ENCODE measurements at places on chromosomes 7 and 10. TPM values are rescaled to one million over a fixed set of nuclear protein-coding genes. Genes with fewer than 3 reads are reported as not detected.

The PLXNA4 gene
- total RNA-seq: 0.12 TPM

The GPR15LG gene
- not detected for total RNA-seq

The LOXL4 gene
- not detected for total RNA-seq

The SCART1 gene
- 0.28 TPM for total RNA-seq

The AGR3 gene
- total RNA-seq: not detected

The EGR2 gene
- total RNA-seq: 53.2 TPM

The NPS gene
- total RNA-seq: not detected

The LLCFC1 gene
- total RNA-seq: not detected

The CALML5 gene
- total RNA-seq: not detected

The CHAT gene
- total RNA-seq: not detected

The DEPP1 gene
- 0.49 TPM for total RNA-seq

The JCAD gene
- total RNA-seq: 0.02 TPM

The PRF1 gene
- total RNA-seq: 46.9 TPM

The ANTXRL gene
- total RNA-seq: not detected

The PRDX3 gene
- total RNA-seq: 232 TPM

The ACBD7 gene
- 1.3 TPM for total RNA-seq

DNA sequence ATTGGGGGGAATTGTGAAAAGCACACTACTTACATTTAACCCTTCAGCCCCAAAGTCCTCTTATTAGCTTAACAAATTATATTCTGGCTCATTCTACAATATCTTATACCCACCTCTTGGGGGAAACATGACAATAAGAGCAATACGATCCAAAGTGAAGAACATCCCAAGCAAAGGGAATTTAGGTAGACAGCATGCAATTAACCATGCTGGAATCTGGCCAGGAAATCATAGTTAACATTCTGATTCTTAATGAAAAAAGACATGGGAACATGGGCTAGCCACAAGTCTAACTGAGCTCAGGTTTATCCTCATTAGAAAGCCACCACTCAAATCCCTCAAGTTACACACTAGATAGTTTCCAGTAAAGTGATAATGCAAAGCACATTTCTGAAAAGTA lies 241.9 kb upstream of the SLC26A5 start:
- no peak for DNase-seq

DNA sequence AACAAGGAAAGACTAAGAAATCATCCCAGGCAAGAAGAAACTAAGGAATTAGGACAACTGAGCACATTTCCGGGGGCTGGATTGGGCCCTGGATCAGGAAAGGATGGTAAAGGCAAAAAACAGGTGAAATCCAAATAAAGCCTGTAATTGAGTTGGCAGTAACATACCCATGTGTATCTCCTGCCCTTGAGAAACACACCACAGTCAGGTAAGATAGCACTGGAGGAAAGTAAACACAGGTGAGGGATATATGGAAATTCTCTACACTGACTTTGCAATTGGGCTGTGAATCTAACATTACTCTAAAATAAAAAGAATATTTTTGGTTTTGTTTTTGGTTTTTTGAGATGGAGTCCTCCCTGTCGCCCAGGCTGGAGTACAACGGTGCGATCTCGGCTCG lies 140.2 kb upstream of the FRMD4A start:
- DNase-seq: no peak

- no peak for DNase-seq
Measured at GRCh38 chr7:84238596-84238995, 44.0 kb upstream of the SEMA3A start.

DNA sequence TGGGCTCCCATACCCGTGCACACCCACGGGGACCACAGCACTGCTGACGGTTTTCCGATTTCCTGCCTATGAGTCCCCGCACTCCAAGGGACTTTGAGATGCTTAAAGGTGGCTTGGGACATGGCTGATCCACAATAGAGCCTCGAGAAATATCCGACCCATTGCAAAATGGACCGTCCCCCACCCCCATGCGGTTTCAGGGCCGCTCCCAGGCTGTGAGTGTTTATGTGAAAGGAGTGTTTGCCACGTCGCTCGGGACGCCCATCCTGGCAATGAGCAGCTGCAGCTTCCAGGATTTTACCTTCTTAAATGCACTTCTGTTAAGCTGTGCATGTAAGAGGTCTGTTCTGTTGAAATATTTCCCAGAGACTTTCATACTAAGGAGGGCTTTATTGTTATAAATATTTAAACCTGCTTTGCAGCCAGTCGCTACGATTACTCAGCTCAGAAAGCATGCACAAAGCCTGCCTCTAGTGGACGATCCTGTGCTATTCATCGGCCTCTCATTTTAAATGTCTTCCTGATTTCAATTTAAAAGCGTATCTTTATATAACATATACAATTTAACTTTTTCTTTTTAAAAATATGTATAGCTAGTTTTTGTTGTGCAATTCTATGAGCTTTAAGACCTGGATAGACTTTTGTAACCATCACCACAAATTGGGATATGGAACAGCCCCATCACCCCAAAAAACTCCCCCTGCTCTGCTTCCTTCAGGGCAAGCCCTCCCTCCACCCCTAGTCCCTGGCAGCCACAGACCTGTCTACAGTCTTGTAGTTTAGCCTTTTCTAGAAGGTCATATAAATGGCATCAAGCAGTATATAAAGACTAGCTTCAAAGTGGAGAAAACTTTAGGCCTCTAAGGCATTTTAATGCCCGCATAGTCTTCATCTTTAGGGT lies 418.3 kb downstream of the PAXIP1 start:
- no peak for DNase-seq

GRCh38 chr10:18406136-18406535 lies 245.3 kb downstream of the NSUN6 start:
- DNase-seq: no peak

- DNase-seq: no peak
Measured at GRCh38 chr7:111210996-111211395, 120.1 kb downstream of the LRRN3 start.

GRCh38 chr10:28765641-28766040 lies 88.3 kb downstream of the BAMBI start:
- no peak for DNase-seq

DNA sequence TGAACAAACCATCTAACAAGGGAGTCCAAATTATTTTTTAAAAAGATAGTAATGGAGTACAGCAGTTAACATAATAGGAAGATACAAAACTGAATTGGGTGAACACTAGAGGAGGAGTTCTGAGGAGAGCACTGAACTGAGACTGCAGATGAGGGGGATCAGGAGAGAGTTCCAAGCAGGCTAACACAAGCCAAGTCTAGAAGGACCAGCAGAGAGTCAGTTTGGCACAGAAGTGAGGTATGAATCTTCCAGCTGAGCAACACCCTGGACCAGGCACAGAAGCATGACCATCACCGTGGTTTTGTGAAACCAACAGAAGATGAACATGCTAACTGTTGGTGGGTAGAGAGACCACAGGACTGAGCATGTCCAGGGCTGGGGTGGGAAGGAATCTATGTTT lies 30.8 kb upstream of the PLCE1 start:
- no peak for DNase-seq

DNA sequence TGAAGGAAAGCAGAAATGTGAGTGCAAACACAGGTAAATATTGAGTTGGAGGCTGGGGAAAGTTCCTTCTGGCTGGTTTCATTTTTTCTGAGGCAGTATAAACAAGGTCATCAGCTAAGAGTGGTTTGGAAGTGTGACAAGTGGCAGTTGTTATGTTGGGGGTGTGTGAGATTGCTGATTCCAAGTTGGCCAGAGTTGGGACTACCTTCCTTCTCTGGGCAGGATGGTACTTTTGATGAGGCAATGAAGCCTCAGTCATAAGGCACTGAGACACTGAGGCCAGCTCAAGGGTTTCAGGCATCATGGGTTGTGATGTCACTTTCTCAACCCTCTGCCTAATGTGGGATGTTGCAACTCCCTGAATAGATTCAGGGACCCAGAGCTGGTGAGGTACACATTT lies 8.2 kb upstream of the PTTG1IP2 start:
- DNase-seq: no peak

GRCh38 chr10:125000366-125001312 lies 58.7 kb downstream of the ZRANB1 start:
- no peak for DNase-seq

- peak; percentile 74 for DNase-seq
Measured at GRCh38 chr10:97196223-97197029, 10.7 kb upstream of the SLIT1 start.

DNA sequence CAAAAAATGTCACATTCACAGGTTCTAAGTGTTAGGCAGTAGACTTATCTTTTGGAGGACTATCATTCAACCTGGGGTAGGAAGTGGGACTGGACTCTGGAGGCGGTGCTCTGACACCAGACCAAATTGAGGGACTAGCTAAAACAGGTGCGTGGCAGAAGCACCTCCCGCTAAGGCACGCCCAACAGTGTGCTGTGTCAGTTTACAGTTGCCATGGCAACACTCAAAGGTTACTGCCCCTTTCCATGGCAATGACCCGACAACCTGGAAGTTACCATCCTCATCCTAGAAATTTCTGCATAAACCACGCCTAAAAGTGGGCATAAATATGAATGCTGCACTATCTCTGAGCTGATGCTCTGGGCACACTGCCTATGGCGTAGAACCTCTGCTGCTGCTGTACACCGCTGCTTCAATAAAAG lies 14.0 kb upstream of the BLNK start:
- DNase-seq: no peak

GRCh38 chr10:16674147-16674703 lies 143.0 kb downstream of the RSU1 start:
- no peak for DNase-seq

GRCh38 chr7:45689011-45689796 lies 115.0 kb downstream of the ADCY1 start:
- DNase-seq: no peak

GRCh38 chr7:132858251-132858650 lies 223.6 kb downstream of the CHCHD3 start:
- DNase-seq: no peak

DNA sequence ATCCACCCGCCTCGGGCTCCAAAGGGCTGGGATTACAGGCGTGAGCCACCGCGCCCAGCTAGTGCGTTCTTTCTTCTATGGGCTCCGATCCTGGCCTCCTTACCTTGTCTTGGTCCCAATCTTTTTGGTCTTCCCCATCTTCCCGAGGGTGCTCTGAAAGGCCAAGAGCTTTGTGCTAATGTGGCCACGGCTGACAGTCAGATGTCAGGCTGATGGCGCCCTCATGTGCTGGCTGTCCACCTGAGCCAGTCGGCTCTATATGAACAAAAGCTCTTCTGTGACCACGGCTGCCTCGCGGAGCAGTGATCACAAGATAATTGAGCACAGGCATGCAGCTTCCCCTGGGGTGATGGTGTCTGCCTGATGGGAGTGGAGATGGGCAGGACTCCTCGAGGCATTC lies 11.0 kb upstream of the AHCYL2 start:
- no peak for DNase-seq

DNA sequence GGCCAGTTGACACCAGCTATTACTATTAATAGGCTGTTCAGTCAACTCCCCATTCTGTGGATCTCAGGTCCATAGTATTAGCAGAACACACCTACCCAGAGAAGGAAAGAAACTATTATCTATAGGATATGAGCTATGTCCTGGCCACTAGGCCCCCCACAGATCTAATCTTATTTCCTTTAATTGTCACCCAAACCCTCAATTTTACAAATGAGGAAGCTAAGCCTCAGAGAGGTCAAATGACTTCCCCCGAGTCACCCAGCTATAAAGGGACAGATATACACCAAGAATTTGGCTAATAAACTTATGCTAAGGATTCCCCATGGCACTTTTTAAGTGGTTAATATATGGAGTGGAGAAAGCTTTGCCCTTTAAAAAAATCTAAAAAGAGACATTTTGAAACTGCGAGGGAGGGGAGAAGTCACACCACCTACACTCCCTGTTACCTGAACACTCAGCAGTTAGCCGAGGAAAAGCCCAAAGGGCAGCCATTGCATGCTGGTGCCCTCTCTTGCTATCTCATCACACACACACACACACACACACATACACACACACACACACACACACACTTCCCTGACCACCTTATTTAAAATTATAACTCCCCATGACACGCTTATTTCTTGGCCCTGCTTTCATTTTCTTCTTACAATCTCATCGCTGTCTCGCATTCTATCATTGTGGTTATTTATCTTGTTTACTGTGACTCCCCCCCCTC lies 157.0 kb upstream of the ADO start:
- DNase-seq: peak; percentile 26

DNA sequence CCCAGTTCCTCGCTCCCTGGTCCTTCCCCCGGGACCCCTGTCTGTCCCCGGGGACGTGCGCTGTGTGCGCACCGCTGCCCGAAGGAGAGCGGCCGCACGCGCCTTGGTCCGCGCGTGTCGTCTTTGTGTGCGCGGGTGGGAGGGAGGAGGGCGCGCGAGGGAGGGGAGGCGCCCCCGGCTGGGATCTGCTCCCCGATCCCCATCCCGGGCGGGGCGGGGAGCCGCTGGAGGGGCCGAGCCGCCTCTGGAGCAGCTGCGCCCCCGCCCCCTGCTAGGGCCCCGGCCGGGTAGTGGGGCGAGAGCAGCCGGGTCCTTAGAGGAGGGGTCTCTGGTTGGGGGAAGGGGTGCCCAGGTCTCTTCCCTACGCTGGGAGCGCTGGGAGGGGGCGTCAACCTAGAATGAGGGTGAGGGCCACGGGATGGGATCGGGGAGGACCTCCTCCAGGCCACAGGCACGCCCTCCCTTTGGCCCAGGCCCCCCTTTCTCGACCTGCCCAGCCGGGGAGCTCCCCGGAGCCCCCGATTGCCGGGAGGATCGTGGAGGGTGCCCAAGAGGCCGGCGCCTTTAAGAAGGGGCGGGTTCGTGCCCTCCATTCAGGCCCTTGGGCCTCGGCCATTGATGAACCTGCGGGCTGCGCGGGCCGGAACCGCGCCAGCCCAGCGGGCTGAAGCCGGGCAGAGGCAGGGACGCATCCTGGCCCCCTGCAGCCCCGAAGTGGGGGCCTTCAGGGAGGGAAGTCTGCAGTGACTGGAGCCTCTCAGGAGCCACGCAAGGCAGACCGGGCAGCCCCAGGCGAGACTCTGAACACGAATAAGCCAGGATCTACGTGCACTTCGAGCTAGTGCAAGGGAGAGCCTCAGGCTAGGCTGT lies 678 bp downstream of the SH2B2 start:
- peak; percentile 29 for DNase-seq

GRCh38 chr10:14751921-14752320 lies 22.8 kb downstream of the FAM107B start:
- DNase-seq: no peak

DNA sequence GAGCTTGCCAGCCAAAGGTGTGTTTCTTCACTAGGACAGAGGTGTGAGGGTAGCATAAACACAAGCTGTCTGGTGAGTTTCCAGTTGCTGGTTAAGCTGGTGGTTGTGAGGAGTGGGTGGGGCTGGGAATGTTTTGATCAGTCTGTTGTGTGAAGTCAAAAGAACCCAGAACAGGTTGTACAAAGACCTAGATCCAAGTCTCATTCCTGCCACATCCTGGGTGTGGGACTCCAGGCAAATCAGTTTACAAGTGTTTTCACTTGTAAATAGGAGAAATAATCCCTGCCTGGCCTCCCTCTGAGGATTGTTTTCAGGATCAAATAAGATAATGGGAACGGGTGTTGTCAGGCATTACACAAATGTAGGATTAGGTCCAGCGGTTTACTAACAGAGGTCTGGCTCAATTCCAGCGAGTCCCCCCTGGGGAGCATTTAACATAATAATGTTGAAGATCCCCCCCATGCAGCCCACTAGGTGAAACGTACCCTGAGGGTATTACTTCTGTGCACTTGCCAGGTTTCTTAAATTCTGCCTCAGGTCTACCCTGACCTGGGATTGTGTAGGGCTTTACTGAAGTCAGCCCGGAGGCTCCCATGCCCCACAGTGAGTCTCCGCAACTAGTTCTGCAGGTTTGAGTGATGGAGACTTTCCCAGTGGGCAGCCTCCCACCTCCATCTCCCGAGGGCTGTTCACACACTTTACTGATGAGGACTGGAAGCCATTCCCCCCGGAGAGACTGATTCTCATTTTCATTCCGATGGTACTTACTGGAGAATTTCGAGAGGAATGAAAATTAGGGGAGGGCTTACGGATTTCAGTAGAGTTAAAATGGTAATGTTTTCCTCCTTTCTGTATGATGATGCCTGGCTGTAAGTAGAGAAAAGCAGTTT lies 2.7 kb upstream of the FRAT2 start:
- no peak for DNase-seq
